Stimulated activated CD4-positive, alpha-beta T cell treated with anti-CD3 and anti-CD28 coated beads, Interleukin-12 subunit alpha, Interleukin-12 subunit beta, amount 100 ng/mL, for 24 hours (primary cell): ENCODE measurements at places on chromosomes 7 and 10.

DNA sequence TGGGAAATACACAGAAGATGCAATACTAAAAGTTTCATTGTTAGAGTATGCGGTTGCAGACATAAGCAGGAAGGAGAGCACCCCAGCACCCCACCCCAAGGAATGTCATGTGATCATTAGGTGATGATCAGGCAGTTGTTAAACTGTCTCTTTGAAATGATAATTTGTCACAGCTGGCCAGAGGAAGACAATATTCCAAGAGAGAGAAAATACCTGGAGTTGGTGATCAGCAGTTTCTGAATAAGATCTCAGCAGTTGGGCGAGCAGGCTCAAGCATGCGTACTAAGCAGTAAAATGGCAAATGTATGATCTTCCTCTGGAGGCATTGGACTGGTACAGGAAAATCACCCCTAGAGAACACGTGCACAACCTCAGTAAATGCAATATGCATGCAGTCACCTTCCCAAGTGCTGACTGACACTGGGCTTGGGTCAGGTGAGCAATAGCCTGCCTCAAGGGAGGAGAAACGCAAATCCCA lies 250.1 kb upstream of the MBL2 start:
- DNase-seq: no peak

GRCh38 chr7:9120331-9120730 lies 686.9 kb downstream of the NXPH1 start:
- DNase-seq: no peak

DNA sequence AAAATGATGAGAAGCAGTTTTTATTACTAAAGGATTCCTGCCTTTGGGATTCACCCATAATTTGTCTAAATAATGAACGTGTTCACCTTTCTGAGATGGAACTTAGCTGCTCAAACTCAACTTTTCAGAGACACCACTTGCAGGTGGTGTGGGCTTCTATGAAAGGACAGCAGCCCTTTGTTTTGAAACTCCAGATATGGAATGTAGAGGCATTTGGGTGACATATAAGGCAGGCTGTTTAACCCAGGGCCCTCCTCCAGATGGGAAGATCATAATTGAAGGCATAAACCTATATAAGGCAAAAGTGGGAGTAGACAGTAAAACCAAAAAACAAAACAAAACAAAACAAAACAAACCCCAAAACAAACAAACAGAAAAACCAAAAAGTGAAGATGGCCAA lies 11.9 kb upstream of the HUS1 start:
- no peak for DNase-seq

DNA sequence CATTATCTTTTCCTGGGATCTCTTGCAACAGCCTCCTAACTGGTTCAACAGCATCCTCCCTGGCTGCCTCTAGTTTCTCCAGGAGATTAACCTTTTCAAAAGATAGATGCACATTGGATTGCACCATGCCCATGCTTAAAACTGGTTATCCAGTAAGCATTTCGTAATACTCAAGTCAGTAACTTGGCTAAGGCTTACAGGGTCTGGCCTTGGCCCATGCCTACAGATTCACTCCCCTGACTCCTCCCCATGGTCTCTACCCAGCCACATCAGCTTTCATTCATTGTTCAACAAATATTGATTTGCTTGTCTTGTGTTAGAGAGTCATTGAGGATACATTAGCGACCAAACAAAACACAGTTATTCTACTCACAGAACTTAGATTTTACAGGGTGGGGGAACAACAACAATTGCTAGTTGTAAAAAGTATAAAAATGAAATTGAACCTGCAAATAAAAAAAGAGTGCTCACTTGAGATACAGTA lies 1.8 kb upstream of the KIF20B start:
- DNase-seq: no peak

- DNase-seq: no peak
Observed at GRCh38 chr7:40499718-40500117, 364.9 kb downstream of the SUGCT start.

DNA sequence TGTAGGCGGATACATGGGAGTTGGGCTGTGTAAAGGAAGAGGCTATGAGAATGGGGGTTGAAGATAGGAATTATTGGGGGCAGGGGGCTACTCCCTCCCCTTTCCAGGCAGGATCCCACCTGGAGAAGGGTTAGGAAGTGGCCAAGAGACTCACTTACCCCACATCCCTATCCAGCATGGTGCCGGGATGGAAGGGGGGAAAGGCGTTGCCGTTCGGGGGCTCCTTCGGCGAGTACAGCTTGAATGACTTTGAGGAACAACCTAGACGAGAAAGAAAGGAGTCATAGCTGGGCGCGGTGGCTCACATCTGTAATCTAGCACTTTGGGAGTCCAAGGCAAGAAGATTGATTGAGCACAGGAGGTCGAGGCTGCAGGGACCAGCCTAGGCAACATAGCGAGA lies 8.9 kb downstream of the LDB1 start:
- DNase-seq: no peak

DNA sequence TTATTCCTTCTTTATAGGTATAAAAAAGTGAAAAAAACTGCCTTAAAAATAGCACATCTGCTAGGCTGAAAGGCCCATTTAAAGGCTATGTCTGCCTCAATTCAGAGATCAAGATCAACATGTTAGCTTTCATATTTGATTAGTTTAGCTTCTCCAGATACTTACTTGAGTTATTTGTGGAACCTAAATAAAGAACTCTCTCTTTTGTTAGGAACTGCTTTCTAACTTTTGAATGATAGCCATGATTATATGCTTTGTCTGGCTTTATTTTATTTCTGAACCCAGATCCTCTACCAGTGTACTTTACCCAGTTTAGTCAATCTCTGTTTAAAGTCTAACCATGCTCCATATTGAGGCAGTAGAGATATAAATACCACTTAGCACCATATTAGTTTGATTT lies 515.5 kb upstream of the SEMA3D start:
- DNase-seq: no peak

DNA sequence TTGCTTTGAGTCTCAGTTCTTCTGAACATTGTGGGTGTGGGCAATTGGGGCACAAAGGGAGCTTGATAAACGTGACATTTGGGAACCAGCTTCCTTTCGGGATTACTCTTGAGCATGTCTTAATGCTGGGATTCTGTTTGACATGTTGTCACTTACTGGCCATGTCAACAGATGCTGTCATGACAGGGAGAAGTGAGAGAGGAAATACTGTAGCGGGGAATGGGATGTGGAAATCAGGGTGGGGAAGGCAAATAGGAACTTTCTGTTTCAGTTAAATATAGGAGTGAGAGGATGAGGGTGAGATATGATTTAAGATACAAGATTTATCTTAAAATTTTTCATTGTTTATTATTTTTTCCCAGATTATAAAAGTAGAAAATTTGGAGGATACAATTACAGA lies 83.9 kb downstream of the SEC23IP start:
- no peak for DNase-seq

- DNase-seq: no peak
Observed at GRCh38 chr7:27239387-27240014, 3.1 kb upstream of the EVX1 start.

GRCh38 chr10:57694956-57695608 lies 572.6 kb downstream of the IPMK start:
- no peak for DNase-seq

GRCh38 chr10:28248092-28248491 lies 54.8 kb downstream of the MPP7 start:
- DNase-seq: no peak

DNA sequence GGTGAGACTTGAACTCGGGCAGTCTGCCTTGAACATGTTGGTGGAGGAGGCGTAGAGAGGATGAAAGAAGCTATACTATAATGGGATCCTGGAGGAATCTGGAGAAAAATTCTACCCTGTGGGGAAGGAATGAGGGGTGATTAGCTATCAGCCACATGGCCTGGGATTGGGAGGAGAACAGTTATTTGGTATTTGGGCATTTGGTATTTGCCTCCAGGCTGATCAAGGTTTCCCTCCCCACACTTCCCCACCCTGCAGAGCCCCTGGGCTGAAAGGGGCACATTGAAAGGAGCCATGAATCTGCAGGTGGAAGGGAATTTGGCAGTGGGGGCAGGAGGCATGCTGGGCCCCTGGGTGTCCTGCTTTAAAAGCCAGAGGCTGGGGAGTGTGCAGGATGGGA lies 235.3 kb downstream of the INHBA start:
- no peak for DNase-seq

DNA sequence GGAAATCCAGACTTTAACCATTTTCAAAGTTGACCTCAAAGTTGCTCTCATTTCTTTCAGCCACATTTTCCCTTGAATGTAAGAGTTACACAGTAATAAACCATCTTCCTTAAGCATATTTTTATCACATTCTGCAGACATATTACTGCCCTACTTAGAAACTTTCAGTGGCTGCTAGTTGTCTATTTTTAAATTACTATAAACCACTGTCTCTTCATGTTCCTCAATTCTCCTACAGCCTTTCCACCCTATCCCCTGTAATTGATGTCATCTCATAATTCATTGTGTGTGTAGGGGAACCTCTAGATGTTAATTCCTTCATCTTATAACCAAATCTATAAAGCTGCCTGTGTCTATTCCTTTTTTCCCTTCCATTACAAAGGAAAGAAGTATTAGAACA lies 78.1 kb upstream of the STRIP2 start:
- no peak for DNase-seq

GRCh38 chr7:155298288-155298833 lies 683 bp downstream of the INSIG1 start:
- DNase-seq: no peak

- DNase-seq: no peak
Observed at GRCh38 chr7:69517985-69518704, 80.1 kb upstream of the AUTS2 start.

DNA sequence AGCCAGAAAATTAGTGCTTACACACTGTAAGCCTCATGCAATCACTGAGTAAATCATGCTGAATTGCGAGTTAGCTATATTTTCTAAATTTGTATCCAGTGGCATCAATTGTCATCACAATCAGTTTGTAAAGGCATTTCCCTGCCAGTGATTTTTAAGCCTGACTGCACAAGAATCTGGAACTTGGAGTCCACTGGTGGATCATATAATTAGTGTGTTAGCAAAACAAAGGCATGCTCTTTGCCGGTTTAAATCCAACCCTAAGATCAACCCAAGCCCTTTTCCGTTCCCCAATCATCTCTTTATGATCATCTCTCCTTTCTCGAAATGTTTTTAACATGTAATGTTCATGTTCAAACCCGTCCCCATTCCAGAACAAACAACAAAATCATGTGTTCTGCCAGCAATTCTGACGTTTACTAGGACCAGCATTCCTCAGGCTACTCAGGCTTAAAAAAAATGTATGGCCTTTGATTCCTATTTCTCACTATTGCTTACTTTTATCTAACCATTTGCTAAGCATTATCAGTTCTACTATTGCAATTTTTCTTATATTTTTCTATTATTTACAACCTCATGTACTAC lies 649.2 kb downstream of the SORCS1 start:
- DNase-seq: no peak
